ENCODE measurements at places on chromosomes 3 and 15.

DNA sequence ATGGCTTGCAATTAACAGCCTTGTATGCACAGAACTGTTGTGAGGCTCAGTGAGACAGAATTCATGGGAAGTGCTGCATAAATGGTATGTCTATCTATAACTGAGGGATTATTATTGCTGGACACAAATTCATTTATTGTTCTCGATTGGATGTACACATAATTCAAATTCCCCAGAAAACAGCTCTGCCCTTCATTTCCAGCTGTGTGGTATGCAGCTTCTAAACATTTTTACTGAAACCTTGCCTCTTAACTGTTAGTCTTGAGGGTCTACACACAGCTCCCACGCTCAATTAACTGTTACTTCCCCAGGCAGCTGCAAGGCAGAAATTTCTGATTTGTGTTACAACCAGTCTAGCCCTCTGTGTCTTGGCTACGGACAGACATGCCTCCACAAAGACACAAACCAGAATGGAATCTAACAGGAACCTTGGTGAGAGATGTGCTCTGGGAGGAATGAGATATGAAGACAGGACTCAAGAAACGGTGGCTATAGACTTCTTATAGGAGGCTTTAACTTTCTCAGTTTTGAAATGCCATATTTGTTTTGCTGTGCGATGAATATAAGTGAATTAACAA, 139.7 kb upstream of the TBL1XR1 start:
- DNase-seq: no peak

- no peak for DNase-seq
These were observed 404.7 kb upstream of the UBE2E2 start for GRCh38 chr3:22798461-22798860.

DNA sequence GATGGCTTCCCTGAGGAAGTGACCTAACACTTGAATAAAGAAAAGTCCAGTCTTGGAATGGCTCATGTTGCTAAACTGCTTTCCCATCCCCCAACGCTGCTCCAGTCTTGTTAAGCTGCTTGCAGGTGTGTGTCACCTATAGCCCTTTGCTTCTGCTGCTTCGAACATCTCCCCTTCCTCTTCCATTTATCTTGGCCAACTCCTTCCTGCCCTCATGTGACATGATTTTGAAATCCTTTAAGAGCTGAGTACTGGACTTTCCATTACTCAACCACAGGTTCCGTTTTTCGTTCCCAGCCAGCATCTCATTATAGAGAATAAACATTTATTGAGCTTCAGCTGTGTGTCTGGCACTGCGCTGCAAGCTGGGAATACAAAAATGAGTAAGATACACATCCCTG, 1.7 kb downstream of the ATG7 start:
- DNase-seq: no peak

DNA sequence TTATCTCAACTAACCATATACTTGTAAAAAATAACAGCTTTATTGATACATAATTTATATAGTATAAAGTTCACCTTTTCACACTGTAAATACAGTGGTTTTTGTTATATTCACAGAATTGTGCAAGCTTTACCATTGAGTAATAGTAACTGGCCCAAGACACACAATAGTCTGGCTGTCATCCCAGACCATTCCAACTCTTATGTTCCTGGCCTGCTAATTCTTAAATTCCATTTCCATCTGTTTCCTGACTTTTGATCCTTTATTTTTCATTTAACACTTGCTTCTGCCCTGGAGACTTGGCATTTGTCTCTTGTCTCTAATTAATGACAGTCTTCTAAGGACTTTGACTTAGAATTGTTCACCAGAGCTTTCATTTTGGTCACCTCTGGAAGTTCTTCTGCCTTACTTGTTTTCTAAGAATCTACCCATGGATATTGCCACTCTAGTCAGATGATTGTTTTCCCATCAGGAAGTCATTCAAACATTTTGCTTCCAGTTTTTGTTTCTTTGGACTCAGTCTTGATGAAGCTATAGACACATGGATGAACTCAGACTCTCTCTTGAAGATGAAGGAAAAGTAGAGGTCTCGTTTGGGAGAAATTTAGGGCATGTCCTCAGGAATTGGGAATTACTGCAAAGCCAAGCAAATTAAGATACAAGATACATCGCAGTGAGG, 27.2 kb upstream of the PLSCR4 start:
- DNase-seq: no peak

GRCh38 chr15:76204916-76205460, 106.3 kb downstream of the ETFA start:
- no peak for DNase-seq

- no peak for DNase-seq
These were observed 45.5 kb downstream of the SLC28A1 start for GRCh38 chr15:84929795-84930603.

- DNase-seq: no peak
These were observed 133.0 kb upstream of the SNTN start for GRCh38 chr3:63519426-63519825.

DNA sequence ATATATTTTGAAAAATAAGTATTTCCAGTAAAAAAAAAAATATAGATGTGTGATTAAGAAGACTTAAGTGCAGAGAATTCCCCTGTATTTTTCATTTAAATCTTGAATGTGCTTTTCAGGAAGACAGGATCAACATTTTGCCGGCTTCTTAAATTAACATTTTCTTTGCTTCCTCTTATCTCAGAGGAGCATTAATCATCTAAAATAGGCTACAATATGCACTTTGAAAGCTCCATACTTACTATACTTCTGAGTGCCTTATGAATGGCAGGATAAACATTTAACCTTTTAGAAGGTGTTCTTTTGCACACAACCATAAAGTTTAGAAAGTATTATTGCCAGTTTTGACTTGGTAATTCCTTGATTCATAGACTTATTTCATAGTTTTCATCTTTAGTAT, 164.3 kb downstream of the ECT2 start:
- DNase-seq: no peak

GRCh38 chr3:73510334-73510733, 114.4 kb downstream of the PDZRN3 start:
- no peak for DNase-seq

DNA sequence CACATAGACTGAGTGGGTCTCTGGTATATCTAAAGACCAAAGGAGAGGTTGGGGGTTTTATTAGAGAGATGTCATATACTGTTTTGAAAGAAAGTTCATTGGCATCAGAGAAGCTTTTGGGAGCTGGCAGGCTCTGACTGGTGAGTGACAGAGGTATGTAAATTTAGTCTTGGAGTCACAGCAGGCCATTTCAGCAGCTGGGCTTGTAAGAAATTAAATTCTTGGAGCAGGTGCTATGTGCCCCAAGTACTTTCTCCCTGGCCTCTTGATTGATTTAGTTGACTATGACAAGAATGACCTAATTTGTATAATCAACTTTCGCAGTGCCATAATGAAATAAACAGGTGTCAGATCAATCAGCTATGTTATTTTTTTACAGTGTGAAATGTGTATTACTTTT, 47.8 kb upstream of the CDAN1 start:
- no peak for DNase-seq

- DNase-seq: no peak
These were observed 122.8 kb upstream of the FAM3D start for GRCh38 chr3:58789385-58789784.

- no peak for DNase-seq
These were observed 44.5 kb downstream of the SYNM start for GRCh38 chr15:99149366-99149765.

- DNase-seq: no peak
These were observed 75.9 kb downstream of the ZBTB20 start for GRCh38 chr3:115071166-115071565.

DNA sequence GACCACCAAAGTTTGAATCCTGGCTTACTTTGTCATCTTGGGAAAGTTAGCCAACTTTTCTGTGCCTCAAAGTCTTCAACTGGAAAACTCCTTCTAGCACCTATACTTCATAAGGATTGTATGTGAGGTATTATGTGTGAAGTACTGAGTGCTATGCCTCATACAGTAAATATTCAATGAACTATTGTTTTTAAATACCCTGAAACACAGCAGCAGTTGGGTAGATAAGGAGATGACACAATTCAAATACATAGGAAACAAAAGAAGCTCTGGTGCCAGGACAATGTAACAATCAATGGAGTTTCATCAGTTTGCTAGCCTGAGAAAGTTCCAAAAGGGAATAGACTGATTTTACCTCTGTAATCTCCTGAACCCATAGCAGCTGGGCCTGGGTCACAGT, 43.3 kb downstream of the TUBGCP4 start:
- no peak for DNase-seq

GRCh38 chr3:42367903-42368302, 42.5 kb downstream of the LYZL4 start:
- DNase-seq: no peak

- DNase-seq: no peak
These were observed 223.6 kb downstream of the CACNA2D3 start for GRCh38 chr3:54345847-54346375.

GRCh38 chr3:9369508-9369907, 6.7 kb downstream of the THUMPD3 start:
- DNase-seq: no peak

GRCh38 chr3:161016417-161017313, 88.5 kb downstream of the B3GALNT1 start:
- no peak for DNase-seq

GRCh38 chr3:129068291-129068886, 7.8 kb downstream of the GP9 start:
- no peak for DNase-seq

- no peak for DNase-seq
These were observed 35.6 kb downstream of the AMOTL2 start for GRCh38 chr3:134338516-134339261.

- no peak for DNase-seq
These were observed 760 bp downstream of the FANCI start for GRCh38 chr15:89244574-89244903.

- peak; percentile 36 for DNase-seq
These were observed 34.3 kb upstream of the PLSCR2 start for GRCh38 chr3:146503461-146504202.

GRCh38 chr3:131072845-131073244, 46.2 kb downstream of the NEK11 start:
- DNase-seq: no peak

GRCh38 chr3:13863382-13863952, 16.4 kb downstream of the WNT7A start:
- DNase-seq: no peak

GRCh38 chr15:94239474-94239873, 8.1 kb downstream of the MCTP2 start:
- DNase-seq: no peak

DNA sequence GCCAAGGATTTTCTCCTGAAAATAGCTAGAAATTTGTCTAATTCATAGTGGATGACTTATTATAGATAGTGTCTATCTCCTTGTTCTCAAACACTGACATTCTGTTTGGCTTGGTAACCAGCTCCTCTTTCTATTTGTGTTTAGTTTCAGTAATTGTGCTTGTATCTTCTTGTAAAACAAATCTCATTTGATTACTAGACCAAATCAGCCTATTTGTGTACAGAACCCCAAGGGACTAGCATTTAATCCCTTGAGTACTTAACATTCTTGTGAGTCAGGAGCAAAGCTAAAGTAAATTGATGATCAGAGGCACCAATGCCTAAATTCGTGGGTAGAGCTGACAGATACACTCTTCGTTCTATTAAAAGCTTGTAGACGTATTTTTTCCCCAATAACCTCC, 306.5 kb upstream of the SLITRK3 start:
- DNase-seq: no peak
